IMR-90 (cell line): ENCODE measurements at places on chromosomes 2 and 18. TPM values are rescaled to one million over a fixed set of nuclear protein-coding genes. Genes with fewer than 3 reads are reported as not detected.

The REG3A gene
- not detected in 2 replicates for total RNA-seq

The ALK gene
- total RNA-seq: not detected in 2 replicates

The IL36A gene
- not detected in 2 replicates for total RNA-seq

The RFTN2 gene
- 2.3 and 2.5 TPM in 2 replicates for total RNA-seq

The CFLAR gene
- 48.3 and 59.9 TPM in 2 replicates for total RNA-seq

The ICA1L gene
- total RNA-seq: 1.8 and 1.9 TPM in 2 replicates

The REEP1 gene
- under 0.01 TPM in 2 replicates for total RNA-seq

The SLC4A1AP gene
- total RNA-seq: 11.7 and 17.8 TPM in 2 replicates

The LRRTM4 gene
- total RNA-seq: not detected in 2 replicates

The SPP2 gene
- not detected in 2 replicates for total RNA-seq

The KLF7 gene
- total RNA-seq: 25.3 and 28.5 TPM in 2 replicates

The CLEC4F gene
- not detected in 2 replicates for total RNA-seq

The TMEM200C gene
- 1.4 and 1.7 TPM in 2 replicates for total RNA-seq

The RNF152 gene
- total RNA-seq: 18.5 and 18.9 TPM in 2 replicates

The GCKR gene
- under 0.01 TPM in 1 of 2 replicates, not detected in the other for total RNA-seq

The ERMN gene
- not detected in 2 replicates for total RNA-seq

The WDR12 gene
- 8.6 and 12.2 TPM in 2 replicates for total RNA-seq

The TMEFF2 gene
- 1.3 and 1.4 TPM in 2 replicates for total RNA-seq

The PPP3R1 gene
- total RNA-seq: 9.1 and 18.1 TPM in 2 replicates

The CHAC2 gene
- 3.9 and 6.9 TPM in 2 replicates for total RNA-seq

The LOXL3 gene
- total RNA-seq: 14.2 and 17.9 TPM in 2 replicates
